ENCODE measurements at places on chromosomes 7 and 10.
A peak's percentile ranks its signal among the peaks of the same experiment; 100 is the strongest.

GRCh38 chr7:112929421-112929820 is 139.2 kb upstream of the TMEM168 start:
- no peak for DNase-seq

GRCh38 chr10:3802526-3803265 is 17.7 kb upstream of the KLF6 start:
- DNase-seq: no peak

DNA sequence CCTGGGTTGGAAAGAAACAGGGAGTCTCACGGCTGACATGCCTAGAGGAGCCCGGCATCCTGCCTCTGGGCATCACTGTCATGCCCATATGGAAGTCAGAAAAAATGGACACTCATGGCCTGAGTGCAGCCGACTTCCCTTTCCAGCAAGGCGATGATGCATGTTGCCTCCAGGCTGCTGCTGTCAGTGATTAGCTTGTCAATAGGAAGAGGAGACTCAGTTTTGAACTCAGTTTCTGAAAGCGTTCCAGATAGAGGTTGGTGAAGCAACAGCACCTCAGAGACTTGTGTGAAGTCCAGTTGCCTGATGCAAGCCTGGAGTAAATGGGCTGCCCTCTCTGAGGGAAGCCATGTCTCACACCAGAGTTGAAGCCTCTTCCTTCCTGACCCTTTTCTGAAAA is 148.4 kb downstream of the TPST1 start:
- no peak for DNase-seq

- DNase-seq: no peak
Observed at GRCh38 chr7:75854233-75854632, 24.6 kb upstream of the RHBDD2 start.

- DNase-seq: no peak
Observed at GRCh38 chr10:30594077-30594476, 35.5 kb downstream of the LYZL2 start.

DNA sequence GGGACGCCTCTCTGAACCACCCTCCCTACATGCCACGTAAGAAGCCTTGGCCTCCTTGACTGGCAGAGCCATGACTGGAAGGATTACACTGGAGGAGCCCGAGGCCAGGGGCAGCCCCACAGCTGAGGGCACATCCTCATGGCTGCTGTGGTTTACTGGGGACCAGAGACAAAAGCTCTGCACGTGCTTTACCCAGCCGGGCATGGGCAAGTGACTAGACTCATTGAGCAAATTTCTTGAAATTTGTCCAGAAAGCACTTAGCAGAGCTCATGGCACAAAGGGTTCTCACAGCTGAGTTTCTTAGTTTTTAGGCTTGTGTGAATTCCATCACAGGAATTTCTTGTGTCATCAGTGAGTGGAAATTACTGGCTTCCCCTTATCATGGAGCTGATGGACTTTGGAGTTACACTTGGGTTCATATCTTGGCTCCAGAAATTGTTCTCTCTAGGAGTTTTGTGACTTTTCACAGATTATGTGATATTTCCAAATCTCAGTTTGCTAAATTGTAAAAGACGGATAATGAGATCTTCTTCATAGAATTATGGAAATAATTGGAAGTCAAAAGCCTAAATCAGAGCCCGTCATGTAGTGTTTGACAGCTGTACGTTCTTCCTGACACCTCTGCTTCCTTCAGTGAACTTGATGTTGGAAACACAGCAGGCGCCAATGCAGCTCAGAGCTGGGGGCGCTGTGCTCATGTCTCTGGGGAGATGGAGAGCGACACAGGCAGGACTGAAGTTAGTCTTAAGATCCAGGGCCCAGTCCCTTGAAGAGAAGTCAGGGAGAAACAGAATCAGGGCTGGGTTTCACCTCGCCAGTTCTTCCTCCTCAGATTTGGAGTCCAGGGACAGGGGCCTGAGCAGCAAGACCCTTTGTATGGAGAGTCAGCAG is 47.7 kb upstream of the MGAM2 start:
- DNase-seq: no peak

- DNase-seq: no peak
Observed at GRCh38 chr10:17599089-17599488, 18.1 kb downstream of the HACD1 start.

- no peak for DNase-seq
Observed at GRCh38 chr10:71966046-71967004, 2.1 kb downstream of the CHST3 start.

GRCh38 chr10:31099664-31100063 is 68.0 kb upstream of the ZNF438 start:
- no peak for DNase-seq

GRCh38 chr7:45001138-45001694 is 1.2 kb downstream of the CCM2 start:
- DNase-seq: peak; percentile 46

- DNase-seq: no peak
Observed at GRCh38 chr7:16202303-16202702, 219.0 kb downstream of the CRPPA start.

GRCh38 chr10:68251151-68251550 is 19.2 kb upstream of the ATOH7 start:
- DNase-seq: no peak

GRCh38 chr7:123169065-123169464 is 30.7 kb downstream of the SLC13A1 start:
- DNase-seq: no peak
